ENCODE measurements at places on chromosomes 7 and 10.

DNA sequence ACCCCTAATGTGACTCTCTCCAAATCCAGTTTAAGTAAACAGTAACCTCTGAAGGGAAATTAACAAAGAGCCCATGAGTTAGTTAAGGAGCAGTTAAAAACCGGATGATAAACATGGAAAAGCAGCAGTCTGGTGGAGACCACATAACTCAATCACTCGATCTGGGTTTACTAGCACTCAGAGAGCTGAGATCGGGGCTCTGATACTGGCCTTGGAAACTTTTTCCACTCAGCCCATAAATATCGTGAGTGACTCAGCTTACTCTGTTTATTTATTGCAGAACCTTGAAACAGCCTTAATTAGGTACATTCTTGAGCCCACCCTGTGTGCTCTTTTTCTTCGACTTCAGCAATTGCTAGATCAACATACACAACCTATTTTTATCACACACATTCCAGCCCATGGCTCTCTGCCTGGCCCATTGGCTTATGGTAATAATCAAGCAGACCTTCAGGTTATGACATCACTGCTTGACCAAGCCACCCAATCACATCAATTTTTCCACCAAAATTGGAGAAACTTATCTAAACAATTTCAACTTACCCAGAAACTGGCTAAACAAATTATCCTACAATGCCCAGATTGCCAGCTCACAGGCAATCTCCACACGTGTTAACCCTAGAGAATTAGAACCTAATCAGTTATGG, 82.2 kb upstream of the GPR22 start:
- no peak for DNase-seq

- DNase-seq: no peak
These were observed 271.4 kb downstream of the POLR1F start for GRCh38 chr7:19437446-19437845.

- DNase-seq: no peak
These were observed 53.7 kb downstream of the HIBADH start for GRCh38 chr7:27608776-27609495.

- DNase-seq: peak; percentile 85
These were observed 2.1 kb downstream of the FRAT1 start for GRCh38 chr10:97321032-97321803.

DNA sequence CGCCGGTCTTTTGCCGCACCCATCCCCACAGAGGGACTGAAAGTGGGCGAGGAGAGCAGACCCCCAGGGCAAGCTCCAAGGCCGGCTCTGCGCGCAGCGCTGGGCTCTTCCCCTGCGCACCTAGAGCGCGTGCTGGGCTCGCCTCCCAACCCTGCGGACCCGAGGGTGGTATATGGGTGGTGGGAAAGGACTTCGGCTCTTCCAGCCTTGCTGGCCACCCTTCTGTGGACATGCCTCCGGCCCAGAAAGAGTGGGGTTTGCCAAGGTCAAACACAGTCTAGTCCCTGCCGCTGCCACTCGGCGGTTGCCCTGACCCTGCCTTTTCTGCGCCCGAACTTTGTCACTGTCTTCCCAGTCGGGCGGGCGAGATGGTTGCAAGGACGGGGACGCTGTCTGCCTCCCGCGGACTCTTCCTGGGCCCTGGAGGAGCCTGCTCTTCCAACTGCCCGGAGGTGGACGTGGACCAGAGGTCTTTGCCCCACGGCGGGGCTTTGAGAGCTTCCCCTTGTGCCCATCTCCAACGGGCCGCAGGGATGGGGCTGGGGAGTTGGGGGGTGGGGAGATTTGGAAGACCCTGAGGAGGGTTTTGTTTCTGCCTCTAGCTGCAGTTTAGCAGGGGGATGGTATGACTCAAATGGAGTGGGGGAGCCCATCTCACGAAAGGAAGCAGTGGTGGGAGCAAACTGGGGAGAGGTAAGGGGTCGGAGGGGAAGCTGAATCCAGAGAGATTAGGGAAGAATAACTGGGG, 1.5 kb downstream of the ADCY1 start:
- no peak for DNase-seq

DNA sequence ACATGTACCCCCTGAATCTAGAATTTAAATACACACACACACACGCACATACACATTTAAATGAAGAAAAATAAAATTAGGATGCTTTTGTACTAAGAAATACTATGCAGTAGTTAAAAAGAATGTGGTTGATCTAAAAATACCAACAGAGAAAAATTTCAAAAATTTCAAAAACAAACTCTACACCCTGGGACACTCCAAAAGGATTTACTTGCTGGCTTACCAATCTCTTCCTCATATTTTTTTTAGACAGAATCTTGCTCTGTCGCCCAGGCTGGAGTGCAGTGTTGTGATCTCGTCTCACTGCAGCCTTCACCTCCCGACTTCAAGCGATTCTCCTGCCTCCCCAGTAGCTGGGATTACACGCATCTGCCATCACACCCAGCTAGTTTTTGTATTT, 80.9 kb downstream of the HIP1 start:
- no peak for DNase-seq

GRCh38 chr10:52883996-52884871, 111.7 kb upstream of the MBL2 start:
- DNase-seq: peak; percentile 54

GRCh38 chr7:77913977-77914607, 115.5 kb downstream of the PHTF2 start:
- DNase-seq: no peak
